WERI-Rb-1 (cell line): ENCODE measurements at places on chromosomes 7 and 10.
A peak's percentile ranks its signal among the peaks of the same experiment; 100 is the strongest.

GRCh38 chr7:24334012-24334411 lies 50.0 kb downstream of the NPY start:
- DNase-seq, result no peak

GRCh38 chr7:12567015-12567414 lies 3.5 kb upstream of the SCIN start:
- no peak for DNase-seq

DNA sequence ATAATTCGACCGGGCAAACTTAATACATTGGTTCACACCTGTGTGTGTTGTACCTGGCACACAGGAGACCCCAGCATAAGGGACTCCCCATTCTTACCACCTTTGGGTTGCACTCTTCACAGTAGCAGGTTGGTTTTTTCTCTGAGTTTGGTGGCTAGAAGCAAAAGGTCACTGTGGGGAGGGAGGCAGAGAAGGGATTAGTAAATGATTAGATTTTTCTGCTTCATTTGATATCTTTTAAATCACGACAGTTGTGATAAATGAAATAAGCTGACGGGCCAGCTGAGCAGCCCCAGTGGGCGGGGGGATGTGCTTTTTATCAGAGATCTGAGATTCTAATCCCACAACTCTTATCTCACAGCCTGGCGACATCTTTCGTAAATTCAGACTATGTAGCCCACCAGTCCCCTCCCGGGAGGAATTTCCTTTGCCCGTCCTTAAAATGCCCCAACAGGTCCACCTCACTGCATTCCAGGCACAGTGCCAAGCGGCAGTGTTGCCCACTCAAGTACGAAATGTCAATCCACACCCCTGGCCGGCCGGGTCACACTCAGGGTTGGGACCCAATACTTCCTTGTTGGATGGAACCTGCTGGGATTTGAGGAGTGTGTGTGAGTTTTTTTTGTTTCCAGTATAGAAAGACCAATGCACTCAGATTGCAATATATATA lies 10.5 kb upstream of the KCP start:
- DNase-seq, result no peak

DNA sequence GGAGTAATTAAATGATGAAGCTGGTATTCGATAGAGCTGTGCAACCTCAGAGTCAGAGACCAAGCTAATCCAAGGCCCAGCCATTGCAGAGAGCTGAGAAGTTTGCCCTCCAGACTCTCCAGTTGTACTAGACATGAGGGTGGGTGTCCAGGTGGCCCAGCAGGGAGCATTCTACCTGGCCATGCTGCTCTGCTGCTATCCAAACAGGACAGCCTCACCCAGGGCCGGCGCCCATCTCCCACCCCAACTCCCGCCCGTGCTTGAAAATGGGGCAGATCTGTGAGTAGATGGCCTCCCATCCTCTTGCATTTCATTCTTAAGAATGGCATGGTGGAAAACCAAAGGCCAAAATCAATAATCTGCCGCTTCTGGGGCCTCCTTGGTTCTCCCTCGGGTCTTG lies 124.2 kb downstream of the TCERG1L start:
- DNase-seq, result no peak

DNA sequence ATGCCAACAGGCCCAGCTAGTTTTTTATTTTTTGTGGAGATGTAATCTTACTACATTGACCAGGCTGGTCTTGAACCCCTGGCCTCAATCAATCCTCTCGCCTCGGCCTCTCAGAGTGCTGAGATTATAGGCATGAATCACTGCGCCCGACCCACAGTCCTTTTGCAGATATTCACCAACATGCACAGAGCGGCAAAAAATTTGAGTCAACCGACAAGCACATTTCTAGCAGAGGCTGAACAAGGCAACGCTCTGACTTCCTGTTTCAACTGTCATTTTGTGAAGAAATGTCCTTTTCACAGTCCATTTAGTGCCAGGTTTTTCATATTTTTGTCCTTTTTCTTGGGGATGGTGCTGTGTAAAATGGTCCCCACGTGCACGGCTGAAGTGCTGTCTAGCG lies 71.1 kb upstream of the KAT6B start:
- no peak for DNase-seq

- DNase-seq, result peak; percentile 6
Observed at GRCh38 chr10:78407966-78408365, 374.3 kb downstream of the RPS24 start.

DNA sequence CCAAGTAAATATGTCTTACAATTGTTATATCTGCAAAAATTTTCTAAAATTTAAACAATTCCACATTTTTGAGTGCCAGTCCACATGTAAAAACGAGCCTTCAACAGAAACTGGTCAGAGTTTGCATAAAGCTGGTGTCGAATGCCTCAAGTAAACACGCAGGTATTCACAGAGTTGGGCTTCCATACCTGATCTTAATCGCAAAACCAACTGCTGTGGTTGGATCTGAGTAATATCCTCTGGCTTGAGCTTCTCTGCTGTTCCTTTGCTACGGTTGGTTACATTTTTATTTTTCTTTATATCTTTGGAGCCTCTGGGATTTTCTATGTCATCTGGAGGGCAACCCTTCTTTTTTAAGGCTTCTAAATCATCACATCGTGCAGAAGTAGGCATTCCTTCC lies 28.4 kb downstream of the ITGB1 start:
- no peak for DNase-seq

GRCh38 chr7:55017841-55018240 lies 976 bp upstream of the EGFR start:
- no peak for DNase-seq
